NCI-H2081 treated with DMSO at 0.1 percent for 48 hours (cell line): ENCODE measurements at places on chromosomes 12 and 14.

DNA sequence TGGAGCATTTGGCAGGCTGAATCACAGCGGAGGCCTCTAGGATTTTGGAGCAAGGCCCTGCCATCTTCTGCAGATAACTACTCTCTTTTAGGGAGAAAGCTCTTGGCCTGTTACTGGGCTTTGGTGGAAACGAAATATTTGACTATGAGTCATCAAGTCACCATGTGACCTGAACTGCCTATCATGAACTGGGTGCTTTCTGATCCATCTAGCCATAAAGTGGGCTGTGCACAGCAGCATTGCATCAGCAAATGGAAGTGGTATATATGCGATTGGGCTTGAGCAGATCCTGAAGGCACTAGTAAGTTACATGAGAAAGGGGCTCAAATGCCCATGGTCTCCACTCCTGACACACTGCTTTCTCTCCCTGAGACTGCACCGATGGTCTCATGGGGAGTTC is 21.1 kb downstream of the GYS2 start:
- DNase-seq: no peak

DNA sequence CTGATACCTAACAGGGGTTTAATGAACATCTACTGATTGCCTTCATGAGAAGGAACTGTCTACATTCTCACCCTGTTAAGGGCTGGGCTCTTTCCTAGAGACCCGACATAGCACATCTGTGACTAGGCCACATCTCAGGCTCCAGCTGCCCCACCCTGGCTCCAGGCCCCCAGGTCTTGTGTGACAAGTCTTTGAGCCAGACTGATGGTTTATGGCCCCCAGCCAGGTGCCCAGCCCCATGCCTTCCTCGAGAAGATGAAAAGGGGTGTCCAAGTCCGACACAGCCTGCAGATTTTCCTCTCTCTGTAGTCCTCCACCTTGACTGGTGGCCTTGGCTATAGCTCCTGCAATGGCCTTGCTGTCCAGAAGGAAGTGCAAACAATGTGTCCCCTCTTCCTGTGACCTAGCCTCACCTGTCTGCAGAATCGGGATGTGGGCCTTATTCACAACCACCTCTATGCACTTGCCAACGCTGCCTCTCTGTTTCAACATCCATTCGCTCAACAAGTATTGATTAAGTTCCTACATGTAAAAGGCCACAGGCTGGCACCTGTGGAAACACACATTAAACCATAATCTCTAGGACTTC is 4.2 kb downstream of the ACTN1 start:
- DNase-seq: no peak

- no peak for DNase-seq
Measured at GRCh38 chr12:126198966-126199692, 1133.9 kb downstream of the AACS start.

GRCh38 chr12:30880061-30880460 is 46.5 kb upstream of the TSPAN11 start:
- no peak for DNase-seq

- no peak for DNase-seq
Measured at GRCh38 chr12:247271-247670, 15.4 kb downstream of the SLC6A13 start.

GRCh38 chr14:82412545-82412944 is 878.9 kb upstream of the SEL1L start:
- no peak for DNase-seq

DNA sequence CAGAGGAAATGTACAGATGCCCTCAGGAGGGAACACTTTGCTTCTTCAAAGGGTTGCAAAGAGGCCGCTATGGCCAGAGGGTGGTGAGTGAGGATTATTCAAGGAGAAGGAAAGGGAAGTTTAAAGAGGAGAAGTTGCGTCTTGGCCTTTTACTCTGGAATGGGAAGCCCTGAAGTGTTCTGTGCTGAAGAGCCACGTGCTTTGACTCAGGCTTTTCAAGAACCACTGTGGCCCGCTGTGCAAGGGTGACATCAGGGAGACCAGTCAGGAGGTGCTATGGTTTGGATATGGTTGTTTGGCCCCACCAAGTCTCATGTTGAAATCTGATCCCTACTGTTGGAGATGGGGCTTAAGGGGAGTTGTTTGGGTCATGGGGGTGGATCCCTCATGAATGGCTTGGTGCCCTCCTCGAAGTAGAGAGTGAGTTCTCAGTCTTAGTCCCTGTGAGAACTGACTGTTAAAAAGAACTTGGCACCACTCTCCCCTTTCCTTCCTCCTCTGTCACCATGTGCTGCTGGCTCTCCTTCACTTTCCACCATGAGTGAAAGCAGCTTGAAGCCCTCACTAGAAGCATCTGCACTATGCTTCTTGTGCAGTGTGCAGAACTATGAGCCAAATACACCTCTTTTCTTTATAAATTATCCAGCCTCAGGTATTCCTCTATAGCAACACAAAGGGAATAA is 66.1 kb upstream of the DUSP6 start:
- DNase-seq: no peak

DNA sequence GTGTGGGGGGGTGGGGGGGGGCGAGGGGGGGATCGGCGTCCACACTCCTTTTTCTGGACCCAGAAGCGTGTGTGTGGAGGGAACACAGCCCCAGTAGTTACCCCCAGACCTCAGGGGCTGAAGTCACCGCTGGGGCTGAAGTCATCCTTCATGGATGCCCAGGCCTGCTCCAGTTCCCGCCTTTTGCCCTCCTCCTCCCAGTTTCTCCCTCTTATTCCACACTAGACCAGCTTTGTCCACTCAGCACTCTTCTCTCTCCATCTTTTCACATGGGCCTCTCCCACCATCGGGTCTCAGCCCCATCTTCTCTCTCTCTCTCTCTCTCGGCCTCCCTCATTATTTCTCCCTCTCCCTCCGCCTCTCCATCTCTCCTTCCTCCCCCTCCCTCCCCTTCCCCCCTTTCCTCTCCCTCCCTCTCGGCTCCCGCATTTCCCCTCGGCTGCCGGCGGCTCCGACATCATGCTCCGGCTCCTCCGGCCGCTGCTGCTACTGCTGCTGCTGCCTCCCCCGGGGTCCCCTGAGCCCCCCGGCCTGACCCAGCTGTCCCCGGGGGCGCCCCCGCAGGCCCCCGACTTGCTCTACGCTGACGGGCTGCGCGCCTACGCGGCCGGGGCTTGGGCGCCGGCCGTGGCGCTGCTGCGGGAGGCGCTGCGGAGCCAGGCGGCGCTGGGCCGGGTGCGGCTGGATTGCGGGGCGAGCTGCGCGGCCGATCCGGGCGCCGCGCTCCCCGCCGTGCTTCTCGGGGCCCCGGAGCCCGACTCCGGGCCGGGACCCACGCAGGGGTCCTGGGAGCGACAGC is at the start of gene P3H3:
TSS of gene P3H3 (plus strand) at position 426 of the 799 bp plus-strand sequence. CDS start at position 460, 34 bp downstream.
- no peak for DNase-seq

GRCh38 chr12:95003921-95004272 is 400 bp upstream of the NDUFA12 start:
- no peak for DNase-seq

- no peak for DNase-seq
Measured at GRCh38 chr12:34033628-34034296, 11.5 kb downstream of the ALG10 start.

- no peak for DNase-seq
Measured at GRCh38 chr12:94870511-94870910, 133.0 kb downstream of the NDUFA12 start.

- no peak for DNase-seq
Measured at GRCh38 chr14:36510874-36511273, 9.2 kb downstream of the NKX2-1 start.

GRCh38 chr12:43816168-43816567 is 10.1 kb upstream of the TWF1 start:
- DNase-seq: no peak

- DNase-seq: no peak
Measured at GRCh38 chr14:76350671-76351070, 25.3 kb upstream of the ESRRB start.

- no peak for DNase-seq
Measured at GRCh38 chr14:69650948-69651369, 39.6 kb downstream of the SUSD6 start.

- no peak for DNase-seq
Measured at GRCh38 chr14:103628684-103629502, at the start of gene KLC1. KLC1 (plus strand) TSS chr14:103629211; CDS start chr14:103654565, 25,354 bp downstream.

DNA sequence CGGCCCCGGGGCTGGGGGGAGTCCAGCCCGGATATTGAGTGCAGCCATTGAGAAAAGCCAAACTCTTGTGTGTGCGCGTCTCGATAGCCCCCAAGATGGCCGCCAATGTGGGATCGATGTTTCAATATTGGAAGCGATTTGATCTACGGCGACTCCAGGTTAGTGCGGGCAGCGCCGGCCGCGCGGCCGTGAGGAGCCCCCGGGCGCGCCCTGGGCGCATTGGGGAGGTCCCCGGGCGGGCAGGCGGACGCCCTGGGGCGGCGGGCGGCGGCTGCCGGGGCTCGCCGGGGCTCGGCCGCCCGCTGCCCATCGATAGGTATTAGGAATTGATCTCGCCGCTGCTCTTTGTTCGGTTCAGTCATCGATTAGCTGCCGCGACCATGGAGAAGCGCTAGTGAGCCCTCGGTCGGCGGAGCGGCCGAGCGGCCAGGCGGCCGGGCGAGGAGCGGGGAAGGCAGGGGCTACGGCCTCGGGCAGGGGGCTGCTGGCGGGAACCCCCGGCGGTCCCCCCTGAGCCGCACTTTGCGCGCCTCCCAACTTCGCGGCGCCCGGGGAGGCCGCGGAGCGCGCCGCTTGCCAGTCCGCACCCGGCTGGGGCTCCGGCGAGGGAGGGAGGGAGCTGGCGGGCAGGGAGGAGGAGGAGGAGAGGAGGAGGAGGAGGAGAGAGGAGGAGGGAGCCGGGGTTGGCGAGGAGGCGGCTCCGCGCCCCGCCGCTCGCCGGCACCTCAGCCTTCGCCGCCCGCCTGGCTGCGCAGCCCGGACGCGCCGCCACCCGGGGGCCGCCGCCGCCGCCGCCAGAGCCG is 113.9 kb upstream of the MYL2 start:
- DNase-seq: no peak

GRCh38 chr12:51471111-51471864 is 46.7 kb downstream of the SLC4A8 start:
- no peak for DNase-seq

- DNase-seq: no peak
Measured at GRCh38 chr12:86104087-86104486, 152.1 kb downstream of the MGAT4C start.

GRCh38 chr12:114499338-114499737 is 93.4 kb upstream of the TBX5 start:
- DNase-seq: no peak
